Stimulated activated CD4-positive, alpha-beta T cell treated with anti-CD3 and anti-CD28 coated beads, Interleukin-2, amount 100 ng/mL, for 48 hours (primary cell): ENCODE measurements at places on chromosomes 1 and 21.

DNA sequence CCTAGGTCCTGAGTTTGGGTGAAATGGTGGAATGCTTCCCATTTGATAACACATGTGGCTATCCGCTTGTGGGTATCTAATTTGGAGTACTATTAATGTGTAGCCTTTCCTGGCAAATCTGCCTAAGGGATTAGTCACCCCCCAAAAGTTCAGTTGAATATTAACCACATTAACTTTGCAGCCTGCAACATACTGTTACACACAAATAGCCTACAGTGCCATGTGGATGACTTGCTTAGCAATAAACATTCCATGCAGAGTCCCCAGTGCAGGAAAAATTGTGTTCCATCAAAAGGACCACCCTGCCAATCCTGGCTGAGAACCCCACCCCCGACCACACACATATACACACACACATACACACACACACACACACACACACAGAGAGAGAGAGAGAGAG lies 303.3 kb upstream of the ESRRG start:
- DNase-seq: no peak

DNA sequence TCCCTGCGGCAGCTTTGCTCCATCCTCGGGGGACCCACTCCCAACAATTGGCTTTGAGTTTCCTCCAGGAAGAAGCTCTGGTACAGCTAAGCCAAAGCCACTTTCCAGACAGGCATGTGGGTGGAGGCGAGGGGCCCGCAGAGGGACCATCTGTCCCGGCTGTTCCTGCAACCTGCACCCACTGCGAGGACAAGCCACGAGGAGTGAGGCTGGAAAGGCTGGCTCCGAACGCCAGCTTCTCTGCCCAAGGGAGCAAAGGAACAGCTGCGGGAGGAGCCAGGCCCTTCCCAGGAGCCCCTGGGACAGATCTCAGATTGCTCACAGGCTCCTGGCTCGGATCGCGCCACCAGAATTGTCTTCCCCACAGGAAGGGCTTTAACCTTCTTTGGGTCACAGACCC lies 28.3 kb upstream of the PEF1 start:
- DNase-seq: no peak

- DNase-seq: no peak
Observed at GRCh38 chr21:38752051-38752505, 53.7 kb upstream of the ETS2 start.

DNA sequence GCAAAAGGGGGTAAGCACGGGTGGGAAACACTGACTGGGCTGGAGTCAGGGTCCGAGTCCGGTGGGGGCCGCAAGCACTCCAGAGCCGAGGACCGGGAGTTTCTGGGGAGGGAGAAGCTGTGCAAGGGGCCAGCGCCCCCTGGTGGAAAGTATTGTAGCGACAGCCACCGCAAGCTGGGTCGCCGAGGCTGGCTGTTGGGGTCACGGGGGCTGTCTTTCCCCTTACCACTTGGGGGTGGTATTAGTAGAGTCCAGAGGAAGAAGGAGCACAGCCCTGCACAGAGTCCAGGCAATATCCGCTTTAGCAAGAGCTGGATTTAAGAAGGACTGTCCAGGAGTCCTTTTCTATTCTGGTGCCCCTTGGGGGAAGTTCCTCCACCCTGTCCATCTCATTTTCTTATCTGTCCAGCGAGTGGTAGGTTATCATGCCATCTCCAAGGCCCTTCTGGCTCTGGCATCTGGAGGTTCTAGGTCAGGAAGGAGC lies 17.9 kb upstream of the ETV3 start:
- DNase-seq: peak; percentile 80

DNA sequence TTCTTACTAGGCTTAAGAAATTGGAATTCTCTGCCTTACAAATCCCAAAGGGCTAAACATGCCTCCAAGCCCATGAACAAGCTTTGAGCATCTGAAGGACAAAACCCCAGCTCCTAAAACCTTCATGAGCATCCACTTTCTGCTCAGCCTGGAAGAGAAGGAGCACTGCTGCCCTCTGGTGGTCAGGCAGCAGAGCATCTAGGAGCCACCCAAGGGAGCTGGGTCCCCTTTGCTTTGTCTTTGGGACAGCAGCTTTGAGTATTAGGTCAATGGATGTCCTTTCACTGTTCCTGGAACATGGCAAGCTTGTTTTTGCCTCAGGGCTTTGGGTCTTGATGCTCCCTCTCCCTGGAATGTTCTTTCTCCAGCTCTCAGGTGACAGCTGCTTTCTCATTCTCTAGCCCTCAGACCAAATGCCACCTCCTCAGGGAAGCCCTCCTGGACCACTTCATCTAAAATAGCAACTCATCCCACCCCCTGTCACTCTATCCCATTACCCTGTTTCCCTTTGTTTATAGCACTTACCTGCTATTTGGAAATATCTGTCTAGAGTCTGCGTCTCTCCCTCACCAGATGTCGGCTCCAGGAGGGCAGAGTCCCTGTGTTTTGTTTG lies 25.7 kb downstream of the RAB7B start:
- peak; percentile 84 for DNase-seq

- DNase-seq: no peak
Observed at GRCh38 chr1:23251812-23252211, 34.5 kb upstream of the HTR1D start.

- DNase-seq: no peak
Observed at GRCh38 chr1:53618500-53619366, 120.2 kb downstream of the GLIS1 start.

DNA sequence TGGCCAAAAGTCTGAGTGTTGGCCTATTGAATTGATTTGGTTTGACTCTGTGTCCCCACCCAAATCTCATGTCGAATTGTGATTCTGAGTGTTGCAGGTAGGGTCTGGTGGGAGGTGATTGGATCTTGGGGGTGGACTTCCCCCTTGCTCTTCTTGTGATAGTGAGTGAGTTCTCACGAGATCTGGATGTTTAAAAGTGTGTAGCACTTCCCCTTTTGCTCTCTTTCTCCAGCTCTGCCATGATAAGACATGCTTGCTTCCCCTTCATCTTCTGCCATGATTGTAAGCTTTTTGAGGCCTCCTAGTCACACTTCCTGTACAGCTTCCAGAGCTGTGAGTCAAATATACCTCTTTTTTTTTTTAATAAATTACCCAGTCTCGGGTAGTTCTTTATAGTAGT lies 297.1 kb upstream of the ZRANB2 start:
- no peak for DNase-seq

DNA sequence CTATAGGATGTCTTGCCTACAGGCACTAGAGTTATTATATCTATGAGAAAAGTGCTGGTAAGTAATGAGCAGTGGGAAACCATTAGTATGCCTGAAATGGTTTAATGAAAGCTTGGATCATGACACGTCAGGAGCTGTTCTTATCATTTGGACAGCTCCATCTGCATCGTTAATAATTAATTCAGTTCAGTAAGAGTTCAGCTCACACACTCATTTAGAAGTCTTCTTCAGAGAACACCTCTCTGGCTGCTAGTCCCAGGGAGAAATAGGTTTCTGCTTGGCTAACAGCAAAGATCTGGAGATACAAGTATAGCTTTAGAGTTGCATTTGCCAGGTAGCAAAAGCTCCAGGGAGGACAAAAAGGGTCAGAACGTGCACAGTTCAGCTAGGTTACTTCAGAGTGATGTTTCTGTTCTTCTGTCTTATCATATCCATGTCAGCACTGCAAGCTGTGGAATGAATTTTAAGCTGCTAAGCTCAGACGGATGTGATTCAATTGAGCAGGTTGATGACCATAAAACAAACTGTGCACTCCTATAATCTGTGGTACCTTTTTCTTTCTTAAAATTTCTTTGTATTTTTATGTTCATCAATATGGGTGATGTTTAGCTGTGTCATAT lies 173.6 kb downstream of the ADGRL2 start:
- no peak for DNase-seq

- no peak for DNase-seq
Observed at GRCh38 chr21:20459838-20460237, 538.4 kb upstream of the NCAM2 start.

GRCh38 chr1:109767637-109768334 lies 4.1 kb upstream of the EPS8L3 start:
- DNase-seq: no peak

GRCh38 chr1:45526135-45526644 lies 4.5 kb upstream of the PRDX1 start:
- DNase-seq: no peak

DNA sequence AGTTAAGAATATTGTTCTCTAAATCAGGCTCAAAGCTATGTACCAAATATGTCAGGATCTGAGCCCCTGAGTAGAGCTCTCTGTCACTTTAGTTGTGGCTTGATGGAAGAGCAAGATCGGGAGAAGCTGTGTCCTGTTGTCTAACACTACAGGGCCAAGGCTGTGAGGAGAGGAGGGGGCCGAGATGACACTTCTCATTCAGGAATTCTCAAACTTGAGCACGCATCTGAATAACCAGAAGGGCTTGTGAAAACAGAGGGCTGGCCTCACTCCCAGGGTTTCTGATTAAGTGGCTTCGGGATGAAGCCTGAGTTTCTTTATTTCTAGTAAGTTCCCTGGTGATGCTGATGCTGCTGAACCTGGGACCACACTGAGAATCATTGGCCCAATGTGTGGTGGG lies 209.2 kb upstream of the DAB1 start:
- no peak for DNase-seq

DNA sequence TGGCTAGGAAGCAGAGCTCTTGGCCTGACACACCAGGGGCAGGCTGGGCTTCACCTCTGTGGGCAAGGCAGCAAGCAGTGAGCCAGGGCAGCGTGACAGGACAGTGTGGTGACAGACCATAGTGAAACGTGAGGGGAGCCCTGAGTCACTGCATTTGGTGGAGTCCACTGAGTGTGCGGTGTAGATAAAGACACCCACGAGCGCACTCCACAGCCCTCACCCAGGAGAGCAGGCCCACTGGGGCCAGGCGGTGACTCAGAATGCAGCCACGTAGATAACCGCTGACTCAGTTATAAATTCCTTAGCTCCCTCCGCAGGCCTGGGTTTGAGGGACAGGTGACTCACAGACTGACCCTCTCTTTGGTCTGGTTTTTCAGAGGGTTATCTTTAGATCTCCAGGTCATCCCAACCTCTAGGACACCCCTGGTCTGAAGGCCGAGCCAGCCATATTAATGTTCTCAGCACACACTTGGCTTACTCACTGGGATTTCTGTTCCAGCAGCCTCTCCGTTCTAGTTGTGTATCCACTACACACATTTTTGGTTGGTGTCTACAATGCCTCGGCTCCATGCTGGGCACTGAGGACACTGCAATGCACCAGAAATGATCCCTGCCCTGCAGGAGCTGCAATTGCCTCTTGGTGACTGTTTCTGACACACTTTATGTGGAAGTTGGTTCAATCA lies 90.2 kb upstream of the TSPAN2 start:
- no peak for DNase-seq

DNA sequence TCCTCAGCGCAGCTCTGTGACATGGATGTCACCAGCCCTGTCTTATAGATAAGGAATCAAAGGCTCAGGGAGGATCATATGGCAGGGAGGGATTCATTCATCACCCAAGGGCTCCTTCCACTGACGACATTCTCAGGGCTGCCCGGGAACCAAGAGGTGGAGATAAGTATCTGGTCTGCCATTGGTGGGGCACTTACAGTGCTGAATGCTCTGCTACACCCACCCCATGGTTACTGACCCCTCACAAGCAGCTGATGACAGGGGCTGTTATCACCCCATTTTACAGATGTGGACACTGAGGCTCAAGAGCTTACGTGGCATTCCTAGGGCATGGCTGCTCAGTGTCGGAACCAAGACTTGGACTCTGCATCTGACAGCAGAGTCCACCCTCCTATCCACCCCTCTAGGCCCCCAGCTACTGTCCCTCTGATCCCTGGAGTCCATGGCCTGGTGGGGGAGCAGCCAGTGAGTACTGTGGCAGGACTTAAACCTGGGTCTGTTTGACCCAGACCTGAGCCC lies 155.1 kb downstream of the PTPRU start:
- DNase-seq: no peak
